ENCODE measurements at places on chromosomes 12 and 14. TPM values are rescaled to one million over a fixed set of nuclear protein-coding genes. Genes with fewer than 3 reads are reported as not detected.

The RERG gene
- not detected for total RNA-seq

GRCh38 chr12:88923631-88924030, 343.4 kb upstream of the KITLG start:
- no peak overlapping the region for H3K4me3 ChIP-seq
- no peak overlapping the region for H3K27ac ChIP-seq
- H3K4me1 ChIP-seq, result no peaks in the 10 kb centered on the region
- H3K27me3 ChIP-seq, result no peaks in the 10 kb centered on the region
- H3K36me3 ChIP-seq, result no peaks in the 10 kb centered on the region

DNA sequence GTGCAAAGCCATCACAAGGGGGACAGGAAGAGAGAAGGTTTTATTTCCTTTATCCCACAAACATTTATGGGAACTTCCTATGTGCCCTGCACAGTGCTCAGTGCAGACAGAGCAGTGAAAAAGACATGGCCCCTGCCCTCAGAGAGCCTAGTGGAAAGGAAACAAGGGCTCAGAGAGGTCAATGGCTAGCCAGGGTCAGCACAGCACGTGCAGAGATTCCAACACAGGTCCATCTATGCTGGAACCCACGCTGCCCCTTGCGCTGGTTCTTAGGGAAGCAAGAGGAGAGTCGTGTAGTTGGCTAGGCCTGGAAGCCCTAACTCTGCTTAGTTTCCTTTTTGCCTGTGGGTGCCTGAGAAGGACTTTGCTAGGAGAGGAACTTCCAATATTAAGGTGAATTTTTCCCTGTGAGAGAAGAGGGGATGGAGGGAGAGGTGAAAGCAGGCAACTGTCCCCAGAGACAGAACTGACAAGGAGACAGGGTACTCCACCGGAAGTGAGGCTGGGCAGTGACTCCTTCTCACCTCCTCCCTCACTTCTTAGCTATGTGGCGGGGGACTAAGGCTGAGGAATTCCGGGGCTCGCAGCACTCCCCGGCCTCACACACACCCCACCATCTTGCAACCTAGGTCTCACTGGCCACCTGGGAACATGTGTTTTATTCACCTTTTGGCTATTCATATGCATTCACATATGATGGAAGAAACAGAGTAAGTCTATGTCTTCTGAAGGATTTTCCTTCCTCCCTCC, 12.1 kb upstream of the GPX2 start:
- H3K27me3 ChIP-seq, result no peaks in the 10 kb centered on the region
- H3K27ac ChIP-seq, result no peak overlapping the region
- H3K36me3 ChIP-seq, result no peaks in the 10 kb centered on the region

- DNase-seq, result no peak
- no peaks in the 10 kb centered on the region for H3K27me3 ChIP-seq
- no peak overlapping the region for H3K4me3 ChIP-seq
- no peaks in the 10 kb centered on the region for H3K4me1 ChIP-seq
- H3K27ac ChIP-seq, result no peak overlapping the region
Observed at GRCh38 chr14:80269353-80269925, 58.1 kb upstream of the DIO2 start.

DNA sequence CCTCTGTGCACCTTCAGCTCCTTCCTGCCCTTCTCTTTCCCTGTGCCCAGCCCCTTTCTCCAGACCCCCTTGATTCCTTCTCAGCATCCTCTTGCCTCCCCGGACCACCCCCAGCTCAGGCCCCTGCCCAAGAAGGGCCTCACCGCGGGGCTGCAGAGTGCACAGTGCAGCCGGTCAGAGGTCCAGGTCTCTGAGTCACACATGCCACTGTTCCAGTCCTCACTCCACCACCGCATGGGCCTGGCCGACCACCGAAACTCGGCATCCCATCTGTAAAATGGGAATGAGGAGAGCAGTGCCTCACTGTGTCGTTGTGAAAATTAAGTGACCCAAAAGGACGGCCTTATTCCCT, 13.3 kb downstream of the BDKRB1 start:
- H3K4me1 ChIP-seq, result no peaks in the 10 kb centered on the region
- H3K36me3 ChIP-seq, result no peaks in the 10 kb centered on the region
- no peak for DNase-seq

GRCh38 chr14:23294734-23295561, 7.7 kb downstream of the PPP1R3E start:
- H3K27me3 ChIP-seq, result no peaks in the 10 kb centered on the region
- no peak overlapping the region for H3K27ac ChIP-seq
- 0 out of 2 replicates have a peak, but pooled peaks cover 4% of the 10 kb centered on the region for H3K4me1 ChIP-seq

DNA sequence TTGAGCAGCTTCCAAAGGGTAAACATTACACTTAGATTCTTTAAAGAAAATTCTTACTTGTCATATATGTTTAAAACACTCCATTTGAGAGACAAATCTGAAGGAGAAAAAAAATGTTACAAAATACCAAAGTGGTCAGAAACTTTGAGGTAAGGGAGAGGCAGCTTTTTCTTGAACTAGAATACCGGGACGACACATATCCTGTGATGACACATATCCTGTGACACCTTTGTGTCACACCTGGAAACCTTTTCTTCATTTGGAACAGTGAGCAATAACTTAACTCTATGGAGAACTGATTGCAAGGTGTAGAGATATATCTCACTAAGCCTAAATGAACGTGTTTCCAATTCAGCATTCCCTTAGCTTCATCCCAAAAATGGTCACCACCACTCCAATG, 4.6 kb upstream of the GRIN2B start:
- no peaks in the 10 kb centered on the region for H3K4me1 ChIP-seq
- no peaks in the 10 kb centered on the region for H3K27me3 ChIP-seq

The TMTC1 gene
- total RNA-seq, result 0.93 TPM

The DYNLL1 gene
- 249 TPM for total RNA-seq

The KRT81 gene
- total RNA-seq, result 0.35 TPM

GRCh38 chr14:75842551-75842950, 139.2 kb downstream of the TGFB3 start:
- H3K4me3 ChIP-seq, result no peak overlapping the region
- no peaks in the 10 kb centered on the region for H3K36me3 ChIP-seq
- no peaks in the 10 kb centered on the region for H3K4me1 ChIP-seq
- H3K27ac ChIP-seq, result no peak overlapping the region

The RPS26 gene
- total RNA-seq, result 75.5 TPM

GRCh38 chr14:23564181-23564812, 3.3 kb downstream of the AP1G2 start:
- no peak overlapping the region for H3K27ac ChIP-seq
- DNase-seq, result no peak
- peaks cover 23% of the 10 kb centered on the region for H3K36me3 ChIP-seq
- H3K4me3 ChIP-seq, result no peak overlapping the region

- no peak for DNase-seq
- H3K27ac ChIP-seq, result no peak overlapping the region
- H3K36me3 ChIP-seq, result no peaks in the 10 kb centered on the region
- peaks cover 10% of the 10 kb centered on the region for H3K4me1 ChIP-seq
Observed at GRCh38 chr12:56565510-56566101, 44.0 kb downstream of the RBMS2 start.

The TAS2R7 gene
- not detected for total RNA-seq

GRCh38 chr14:75453817-75454434, 26.1 kb downstream of the JDP2 start:
- peaks cover 30% of the 10 kb centered on the region for H3K4me1 ChIP-seq
- H3K36me3 ChIP-seq, result no peaks in the 10 kb centered on the region

DNA sequence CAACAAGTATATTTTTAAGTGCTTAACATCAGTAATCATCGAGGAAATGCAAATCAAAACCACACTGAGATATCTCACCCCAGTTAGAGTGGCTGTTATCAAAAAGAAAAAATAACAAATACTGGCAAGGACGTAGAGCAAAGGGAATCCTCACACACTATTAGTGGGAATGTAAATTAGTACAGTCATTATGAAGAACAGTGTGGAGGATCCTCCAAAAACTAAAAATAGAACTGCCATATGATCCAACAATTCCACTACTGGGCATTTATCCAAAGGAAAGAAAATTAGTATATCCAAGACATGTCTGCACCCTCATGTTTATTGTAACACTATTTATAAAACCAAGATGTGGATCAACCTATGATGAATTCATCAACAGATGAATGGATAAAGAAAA, 149.0 kb upstream of the PWP1 start:
- DNase-seq, result no peak
- no peaks in the 10 kb centered on the region for H3K27me3 ChIP-seq
- no peak overlapping the region for H3K27ac ChIP-seq

DNA sequence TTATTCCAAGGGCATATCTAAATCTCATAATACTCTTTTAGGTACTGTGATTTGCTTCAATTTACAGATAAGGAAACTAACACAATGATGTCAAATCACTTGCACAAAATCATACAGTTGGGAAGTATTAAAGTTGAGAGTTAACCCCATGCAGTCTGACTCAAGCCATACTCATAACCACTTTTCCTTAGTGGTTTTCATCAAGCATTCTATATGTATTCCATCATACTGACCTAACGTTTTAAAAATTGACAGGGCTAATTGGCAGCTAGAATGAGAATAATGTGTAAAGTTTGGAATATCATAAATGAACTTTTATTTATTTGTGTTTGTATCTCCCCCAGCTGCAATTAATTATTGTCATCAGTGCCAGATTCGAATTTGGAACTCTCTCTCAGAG, 20.9 kb downstream of the PUS7L start:
- peaks cover 6% of the 10 kb centered on the region for H3K4me1 ChIP-seq
- H3K27ac ChIP-seq, result no peak overlapping the region
- no peaks in the 10 kb centered on the region for H3K27me3 ChIP-seq

DNA sequence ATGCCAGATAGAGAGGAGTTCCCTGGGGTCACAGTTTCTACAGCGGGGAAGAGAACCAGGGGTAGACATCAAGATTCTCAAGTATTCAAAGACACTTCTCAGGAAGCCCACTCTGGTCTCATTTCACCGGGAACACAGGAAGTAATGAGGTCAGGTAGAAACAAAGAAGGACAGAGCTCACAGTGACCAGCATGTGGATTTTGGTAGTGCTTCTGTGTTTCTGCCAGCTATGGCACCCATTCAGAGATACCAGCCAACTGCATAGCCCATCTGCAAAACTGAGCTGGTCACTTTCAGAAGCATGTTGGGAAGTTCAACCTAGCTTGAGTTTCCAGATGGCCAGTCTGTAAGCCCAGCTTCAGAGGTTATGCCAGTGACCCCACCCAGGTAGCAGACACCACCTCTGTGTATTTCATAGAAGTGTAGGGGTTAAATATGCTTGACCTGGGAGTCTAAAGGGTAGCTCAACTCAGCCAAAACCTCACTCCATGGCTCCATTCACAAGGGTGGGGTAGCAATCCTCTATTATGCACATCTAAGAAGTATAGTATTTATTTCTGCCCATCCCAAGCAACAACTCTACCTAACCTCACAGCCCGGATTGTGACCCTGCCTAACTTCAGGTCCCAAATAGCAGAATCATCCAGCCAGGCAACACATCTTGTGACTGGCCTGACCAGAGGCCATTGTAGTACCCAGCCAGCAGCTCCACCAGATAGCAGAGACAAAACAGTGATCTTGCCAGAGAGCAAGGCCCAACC, 33.9 kb downstream of the A2M start:
- H3K4me3 ChIP-seq, result no peak overlapping the region
- DNase-seq, result no peak
- no peak overlapping the region for H3K27ac ChIP-seq
- H3K27me3 ChIP-seq, result no peaks in the 10 kb centered on the region
- no peaks in the 10 kb centered on the region for H3K36me3 ChIP-seq
- H3K4me1 ChIP-seq, result no peaks in the 10 kb centered on the region

DNA sequence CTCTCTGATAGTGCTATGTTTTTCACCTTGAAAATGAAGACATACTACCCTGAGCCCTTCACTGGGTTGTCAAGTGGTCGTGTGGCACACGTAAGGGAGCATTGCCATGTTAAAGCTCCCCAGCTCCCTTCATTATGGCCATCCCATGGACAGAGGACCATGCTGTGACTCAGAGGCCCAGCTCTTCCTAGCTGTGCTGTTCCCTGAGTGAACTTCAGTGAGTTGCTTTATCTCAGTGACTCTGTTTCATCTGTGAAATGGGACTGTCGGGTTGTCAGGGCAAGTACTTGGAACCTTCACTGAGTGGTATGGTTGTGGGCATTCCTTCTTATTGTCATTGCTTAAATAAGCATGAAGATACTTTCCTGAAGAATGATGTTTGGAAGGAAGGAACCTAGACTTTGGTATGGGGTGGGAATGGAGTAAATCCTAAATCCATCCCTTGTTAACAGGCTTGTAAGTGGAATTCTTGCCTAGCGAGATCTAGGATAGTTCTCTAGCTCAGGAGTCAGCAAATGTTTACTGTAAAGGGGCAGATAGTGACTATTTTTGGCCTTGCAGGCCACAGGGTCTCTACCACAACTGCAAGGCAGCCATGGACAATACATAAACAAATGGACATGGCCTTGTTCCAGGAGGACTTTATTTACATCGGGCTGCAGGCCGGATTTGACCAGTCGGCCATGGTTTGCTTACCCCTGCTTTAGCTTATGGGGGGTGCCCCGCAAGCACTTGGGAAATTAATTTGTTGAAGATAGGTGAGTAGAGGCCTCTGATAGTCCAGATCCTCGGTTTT, 283.5 kb downstream of the ZFP36L1 start:
- H3K27ac ChIP-seq, result no peak overlapping the region
- DNase-seq, result no peak
- H3K36me3 ChIP-seq, result no peaks in the 10 kb centered on the region
- no peaks in the 10 kb centered on the region for H3K27me3 ChIP-seq
- peaks cover 52% of the 10 kb centered on the region for H3K4me1 ChIP-seq

GRCh38 chr14:22177870-22178269, 411.2 kb downstream of the DAD1 start:
- no peaks in the 10 kb centered on the region for H3K36me3 ChIP-seq
- H3K27ac ChIP-seq, result no peak overlapping the region
- H3K4me3 ChIP-seq, result no peak overlapping the region
- H3K27me3 ChIP-seq, result no peaks in the 10 kb centered on the region
- no peak for DNase-seq

- no peaks in the 10 kb centered on the region for H3K36me3 ChIP-seq
- no peaks in the 10 kb centered on the region for H3K4me1 ChIP-seq
- H3K27me3 ChIP-seq, result no peaks in the 10 kb centered on the region
Observed at GRCh38 chr12:127280393-127281275, 986.3 kb upstream of the TMEM132C start.

- H3K4me3 ChIP-seq, result no peak overlapping the region
- DNase-seq, result no peak
- no peak overlapping the region for H3K27ac ChIP-seq
- no peaks in the 10 kb centered on the region for H3K4me1 ChIP-seq
- H3K27me3 ChIP-seq, result no peaks in the 10 kb centered on the region
Observed at GRCh38 chr12:19778172-19778571, 338.9 kb downstream of the AEBP2 start.

DNA sequence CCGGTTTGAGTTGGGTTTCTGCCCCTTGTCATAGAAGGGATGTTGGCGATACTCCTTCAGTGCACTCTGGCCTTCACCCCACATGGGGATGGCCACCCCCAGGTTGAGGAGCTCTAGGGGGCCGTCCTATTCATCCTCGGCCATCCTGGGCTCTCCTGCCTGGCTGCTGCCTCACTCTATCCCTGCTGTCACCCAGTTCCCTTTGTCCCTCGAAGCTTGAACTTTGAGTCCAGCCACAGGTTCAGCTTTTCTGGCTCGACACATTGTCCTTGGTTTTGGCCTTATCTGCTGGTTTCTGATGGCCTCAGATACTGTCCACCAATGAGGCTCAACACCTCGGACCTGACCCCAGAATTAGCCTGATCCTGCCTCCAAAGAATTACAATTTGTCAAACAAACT, 58.6 kb downstream of the C14orf132 start:
- no peaks in the 10 kb centered on the region for H3K27me3 ChIP-seq
- no peak overlapping the region for H3K4me3 ChIP-seq
- H3K27ac ChIP-seq, result no peak overlapping the region
- no peaks in the 10 kb centered on the region for H3K4me1 ChIP-seq
- no peaks in the 10 kb centered on the region for H3K36me3 ChIP-seq

The TSHR gene
- not detected for total RNA-seq

GRCh38 chr12:91225316-91225715, 42.7 kb upstream of the DCN start:
- no peak overlapping the region for H3K4me3 ChIP-seq
- no peaks in the 10 kb centered on the region for H3K36me3 ChIP-seq
- no peaks in the 10 kb centered on the region for H3K4me1 ChIP-seq
- H3K27me3 ChIP-seq, result no peaks in the 10 kb centered on the region
- no peak for DNase-seq

Measured in GM12878 (cell line).